BJ (cell line): ENCODE measurements at places on chromosomes 7 and 10.
A peak's percentile ranks its signal among the peaks of the same experiment; 100 is the strongest.

GRCh38 chr7:70154521-70155180 is 556.4 kb downstream of the AUTS2 start:
- DNase-seq, result no peak

DNA sequence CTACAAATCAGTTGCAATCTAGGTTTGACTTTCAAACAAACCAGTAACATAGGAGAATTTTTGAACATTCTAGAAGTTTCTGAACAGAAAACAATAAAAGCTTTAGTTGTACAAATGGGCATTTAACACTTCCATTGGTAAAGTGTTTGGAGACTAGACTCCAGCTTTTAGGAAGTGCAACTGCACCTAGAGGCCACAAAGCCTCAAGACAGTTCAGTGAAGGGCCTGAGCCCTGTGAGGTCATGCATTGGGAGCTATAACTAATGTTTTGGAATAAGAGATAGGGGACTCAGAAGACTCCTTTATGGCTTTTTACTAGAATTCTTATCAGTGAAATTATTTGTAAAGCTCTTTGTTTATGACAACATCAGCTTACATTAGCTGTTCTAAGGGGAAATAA is 3.0 kb upstream of the EPHB6 start:
- DNase-seq, result no peak

GRCh38 chr10:73785211-73785720 is at the start of gene ZSWIM8:
TSS of gene ZSWIM8 (plus strand) at chr10:73785606. CDS start at chr10:73785879, 273 bp downstream.
- DNase-seq, result peak; percentile 85

- DNase-seq, result no peak
Observed at GRCh38 chr7:134993877-134994456, 7.7 kb downstream of the AGBL3 start.

- DNase-seq, result no peak
Observed at GRCh38 chr10:11934262-11934661, 108.3 kb downstream of the UPF2 start.

DNA sequence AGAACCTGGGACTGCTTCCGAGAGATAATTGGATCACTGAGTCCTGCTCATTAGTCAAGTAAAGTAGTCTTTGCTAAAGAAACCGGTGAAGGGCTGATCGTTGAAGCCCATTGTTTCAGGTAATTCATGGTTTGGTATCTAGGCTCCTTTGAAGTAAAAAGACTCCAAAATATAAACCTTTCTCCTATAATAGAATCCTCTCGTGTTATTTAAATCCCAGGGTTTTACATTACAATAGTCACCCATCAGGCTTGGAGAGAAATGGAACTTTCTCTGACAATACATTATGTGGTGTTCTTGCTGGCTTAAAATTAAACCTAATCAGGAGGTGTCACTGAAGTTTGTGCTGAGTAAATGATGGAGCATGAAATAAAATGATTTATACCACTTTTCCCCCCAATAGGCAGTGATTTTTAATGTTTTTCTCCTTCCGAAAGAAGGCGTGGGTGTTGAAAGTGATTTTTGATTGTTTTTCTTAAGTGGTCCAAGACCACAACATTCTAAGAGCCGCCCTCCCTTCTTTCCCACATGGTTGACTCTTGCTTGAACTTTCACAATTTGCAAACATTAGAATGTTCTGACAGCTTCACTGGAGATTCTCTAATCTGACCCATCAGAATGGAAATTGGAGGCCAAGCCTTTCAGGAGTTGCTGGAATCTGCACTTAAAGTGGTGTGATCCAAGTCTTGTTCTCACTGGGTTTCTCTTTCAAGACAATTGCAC is 44.2 kb downstream of the LRMDA start:
- no peak for DNase-seq

- no peak for DNase-seq
Observed at GRCh38 chr7:1902231-1902855, 232.3 kb downstream of the ELFN1 start.

GRCh38 chr7:15801551-15801950 is 115.1 kb upstream of the MEOX2 start:
- peak; percentile 19 for DNase-seq

DNA sequence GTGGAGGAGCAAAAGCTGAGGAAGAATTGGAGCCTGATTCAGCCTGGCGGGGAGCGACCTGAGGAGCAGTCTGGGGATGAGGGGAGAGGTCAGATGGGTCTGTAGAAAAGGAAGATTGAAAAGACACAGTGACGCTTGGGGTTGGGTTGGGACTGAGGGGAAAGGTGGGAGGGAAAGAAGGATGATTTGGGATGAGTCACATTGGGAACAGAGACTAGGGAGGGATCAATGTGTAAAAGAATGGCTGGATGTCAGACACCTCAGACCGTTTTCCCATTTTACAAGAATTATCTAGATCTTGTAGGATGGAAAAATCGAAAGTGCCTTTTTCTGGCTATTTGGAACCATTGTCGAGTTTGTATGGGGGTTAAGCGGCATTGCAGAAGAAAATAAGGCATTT is 1076.5 kb downstream of the DNAJB9 start:
- no peak for DNase-seq

GRCh38 chr10:58952747-58953466 is 223.5 kb upstream of the PHYHIPL start:
- no peak for DNase-seq

- no peak for DNase-seq
Observed at GRCh38 chr10:30456266-30456665, 22.3 kb downstream of the MAP3K8 start.

GRCh38 chr7:130879191-130879590 is 145.2 kb upstream of the KLF14 start:
- no peak for DNase-seq

DNA sequence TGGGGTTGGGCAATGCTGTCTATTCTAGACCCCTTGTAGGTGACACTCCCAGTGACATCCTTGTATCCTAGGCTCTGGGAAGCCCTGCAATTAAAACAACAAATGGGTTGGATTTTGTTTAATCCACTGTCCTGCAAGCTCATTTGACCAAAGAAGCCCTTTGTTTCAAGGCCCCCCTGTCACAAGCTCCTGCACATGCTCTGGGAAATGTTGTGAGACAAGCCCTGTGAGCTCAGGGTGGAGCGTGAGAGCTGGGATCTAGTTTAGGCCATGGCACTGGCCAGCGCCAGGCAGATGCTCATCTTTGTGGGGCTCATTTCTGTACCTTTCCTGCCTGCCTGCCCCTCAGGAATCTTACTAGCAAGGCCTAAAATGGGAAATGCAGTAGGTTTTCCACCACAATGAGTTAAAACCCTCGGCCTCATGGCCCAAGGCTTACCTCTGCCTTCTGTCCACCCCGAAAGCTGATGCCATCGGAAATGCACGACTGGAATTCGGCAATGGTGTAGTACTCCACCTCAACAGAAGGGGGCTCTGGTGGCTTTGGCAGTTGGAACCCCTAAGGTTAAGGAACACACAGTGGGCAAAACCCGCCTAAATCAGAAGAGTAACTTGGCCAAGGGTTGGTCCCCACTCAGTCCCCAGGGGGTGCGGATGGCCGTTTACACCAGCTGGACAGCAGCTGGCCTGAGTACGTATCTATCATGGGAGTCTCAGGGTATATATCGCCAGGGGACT is 112.0 kb downstream of the NEURL1 start:
- no peak for DNase-seq

DNA sequence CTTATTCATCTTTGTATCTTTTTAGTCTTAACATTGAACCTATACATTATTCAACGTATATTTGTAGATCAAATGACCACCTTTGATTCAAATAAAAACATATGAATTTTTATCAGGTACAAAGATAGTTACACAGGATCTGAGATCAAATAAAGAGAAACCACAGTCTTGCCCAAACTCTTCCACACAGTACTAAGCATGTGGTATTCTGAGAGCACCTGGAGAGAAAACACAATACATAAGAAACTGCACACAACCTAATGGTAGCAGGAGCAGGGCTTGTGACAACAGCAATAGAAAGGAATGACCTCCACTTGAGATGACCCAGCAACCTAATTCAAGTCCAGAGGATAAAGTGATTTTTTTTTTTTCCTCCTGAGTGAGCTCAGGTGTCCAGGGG is 6.5 kb upstream of the WASL start:
- no peak for DNase-seq

- DNase-seq, result no peak
Observed at GRCh38 chr10:77240041-77240652, 397.5 kb downstream of the KCNMA1 start.

GRCh38 chr10:13526948-13527863 is 1.6 kb downstream of the BEND7 start:
- DNase-seq, result peak; percentile 17

- peak; percentile 53 for DNase-seq
Observed at GRCh38 chr7:106772655-106773108, 92.4 kb upstream of the PIK3CG start.

GRCh38 chr7:122383934-122384333 is 79.4 kb upstream of the FEZF1 start:
- DNase-seq, result no peak

DNA sequence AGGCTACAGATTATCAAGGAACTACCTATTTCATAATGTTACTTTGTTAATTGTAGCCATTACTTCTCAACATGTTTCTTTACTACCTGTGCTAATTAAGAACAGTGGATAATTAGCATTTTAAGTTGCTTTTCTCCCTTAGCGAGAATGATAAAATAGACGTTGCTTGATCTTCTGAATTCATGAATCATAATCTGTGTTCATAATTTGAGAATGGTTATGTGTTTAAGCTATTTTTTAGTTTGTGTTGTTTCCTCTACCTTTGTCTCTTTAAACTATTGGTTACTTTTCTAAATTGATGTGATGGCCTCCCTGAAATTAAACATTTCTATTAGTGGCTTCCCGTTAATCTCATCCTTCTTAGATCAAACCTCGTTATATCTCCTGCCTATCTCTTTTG is at the start of gene ZRANB1:
ZRANB1 (plus strand) TSS at position 301 of the 400 bp plus-strand sequence. CDS start 371 bp downstream, outside the sequence.
- no peak for DNase-seq
